ENCODE measurements at places on chromosomes 16 and 17.

- no peak for DNase-seq
Observed at GRCh38 chr17:78924481-78925151, 571 bp downstream of the TIMP2 start.

DNA sequence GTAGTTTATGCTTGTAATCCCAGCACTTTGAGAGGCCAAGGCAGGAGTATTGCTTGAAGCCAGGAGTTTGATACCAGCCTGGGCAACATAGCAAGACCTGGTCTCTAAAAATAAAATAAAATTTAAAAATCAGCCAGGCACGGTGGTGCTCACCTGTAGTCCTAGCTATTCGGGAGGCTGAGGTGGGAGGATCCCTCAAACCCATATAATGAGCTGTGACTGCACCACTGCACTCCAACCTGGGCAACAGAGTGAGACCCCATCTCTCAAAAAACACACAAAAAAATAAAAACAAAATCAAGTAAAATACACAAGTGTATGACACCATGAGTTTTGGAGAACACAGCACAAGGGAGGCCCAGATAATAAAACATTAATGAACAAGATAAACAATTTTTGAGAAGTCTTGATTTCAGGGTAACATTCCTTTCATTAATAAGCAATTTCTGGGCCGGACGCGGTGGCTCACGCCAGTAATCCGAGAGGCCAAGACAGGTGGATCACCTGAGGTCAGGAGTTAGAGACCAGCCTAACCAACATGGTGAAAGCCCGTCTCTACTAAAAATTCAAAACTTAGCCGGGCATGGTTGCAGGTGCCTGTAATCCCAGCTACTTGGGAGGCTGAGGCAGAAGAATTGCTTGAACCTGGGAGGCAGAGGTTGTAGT lies 17.9 kb downstream of the PRPSAP1 start:
- no peak for DNase-seq

DNA sequence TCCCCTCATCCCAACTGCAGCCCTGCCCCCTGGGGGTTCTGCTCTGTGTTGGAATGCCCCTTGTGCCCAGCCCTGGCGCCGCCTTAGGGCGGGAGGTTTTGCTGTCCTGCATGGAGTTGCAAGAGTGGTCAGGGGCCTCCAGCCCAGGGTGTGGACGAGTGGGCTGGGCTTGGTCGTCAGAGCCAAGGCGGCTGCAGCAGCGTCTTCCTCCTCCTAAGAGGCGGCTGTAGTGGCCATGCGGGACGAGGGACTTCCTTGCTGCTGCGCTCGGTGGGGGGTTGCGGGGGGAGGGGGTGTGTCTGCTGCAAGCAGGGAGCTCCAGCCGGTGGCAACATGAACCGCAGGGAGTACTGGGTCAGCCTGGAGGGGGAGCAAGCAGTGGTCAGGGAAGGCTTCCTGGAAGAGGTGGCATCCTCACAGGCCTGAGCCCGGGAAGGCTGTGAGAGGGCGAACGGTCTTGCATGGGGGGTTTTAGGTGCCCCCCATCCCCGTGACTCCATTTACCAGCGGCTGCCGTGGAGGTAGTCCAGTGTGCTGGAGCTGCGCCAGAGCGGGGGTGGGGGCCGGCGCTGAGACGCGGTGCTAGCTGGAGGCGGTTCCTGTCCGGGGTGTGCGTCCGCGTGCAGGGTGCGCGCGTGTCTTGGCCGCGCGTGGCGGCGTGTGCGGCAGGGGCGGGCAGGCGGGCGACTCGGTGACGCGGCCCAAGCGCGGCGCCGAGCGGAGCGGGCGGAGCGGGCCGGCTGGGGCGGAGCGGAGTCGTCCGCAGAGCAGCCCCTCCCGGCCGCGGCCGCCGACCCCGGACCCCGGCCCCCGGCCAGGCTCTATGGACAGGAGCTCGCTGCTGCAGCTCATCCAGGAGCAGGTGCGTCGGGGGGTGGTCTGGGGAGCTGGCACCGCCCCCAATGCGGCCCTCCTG lies at the start of gene RHBDL1:
TSS of gene RHBDL1 (plus strand) at position 704 of the 916 bp plus-strand sequence. CDS start at position 824, 120 bp downstream.
- DNase-seq: no peak

GRCh38 chr16:48081656-48082055 lies 74.1 kb downstream of the ABCC12 start:
- DNase-seq: no peak

DNA sequence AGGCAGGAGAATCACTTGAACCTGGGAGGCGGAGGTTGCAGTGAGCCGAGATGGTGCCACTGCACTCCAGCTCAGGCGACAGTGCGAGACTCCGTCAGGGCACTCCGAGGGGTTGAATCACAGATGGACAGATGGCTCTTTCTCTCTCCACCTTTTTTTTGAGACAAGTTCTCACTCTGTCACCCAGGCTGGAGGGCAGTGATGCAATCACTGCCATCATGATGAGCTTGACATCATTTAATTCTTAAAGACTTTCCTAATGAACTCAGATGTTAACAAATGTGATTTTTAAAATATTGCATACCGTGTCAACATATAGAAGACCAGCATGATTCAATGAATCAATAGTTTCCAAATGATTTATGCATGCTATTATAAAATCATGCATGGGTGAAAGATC lies 3.5 kb downstream of the GDPD1 start:
- DNase-seq: no peak

GRCh38 chr17:39813631-39814030 lies 50.5 kb downstream of the IKZF3 start:
- DNase-seq: no peak

DNA sequence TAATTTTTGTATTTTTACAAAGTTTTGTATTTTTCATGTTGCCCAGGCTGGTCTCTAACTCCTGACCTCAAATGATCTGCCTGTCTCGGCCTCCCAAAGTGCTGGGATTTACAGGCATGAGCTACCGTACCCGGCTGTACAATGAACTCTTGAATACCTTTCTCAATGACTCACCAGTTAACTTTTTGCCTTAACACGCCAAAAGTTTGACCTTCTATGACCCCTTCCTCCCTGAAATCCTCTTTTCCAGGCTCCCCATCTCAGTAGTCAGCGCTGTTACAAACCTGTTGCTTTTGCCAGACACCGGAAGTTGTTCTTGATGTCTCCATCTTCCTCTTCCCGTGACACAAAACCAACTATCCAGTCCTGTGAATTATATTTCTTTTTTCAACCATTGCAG lies 158.1 kb upstream of the ASIC2 start:
- DNase-seq: no peak

DNA sequence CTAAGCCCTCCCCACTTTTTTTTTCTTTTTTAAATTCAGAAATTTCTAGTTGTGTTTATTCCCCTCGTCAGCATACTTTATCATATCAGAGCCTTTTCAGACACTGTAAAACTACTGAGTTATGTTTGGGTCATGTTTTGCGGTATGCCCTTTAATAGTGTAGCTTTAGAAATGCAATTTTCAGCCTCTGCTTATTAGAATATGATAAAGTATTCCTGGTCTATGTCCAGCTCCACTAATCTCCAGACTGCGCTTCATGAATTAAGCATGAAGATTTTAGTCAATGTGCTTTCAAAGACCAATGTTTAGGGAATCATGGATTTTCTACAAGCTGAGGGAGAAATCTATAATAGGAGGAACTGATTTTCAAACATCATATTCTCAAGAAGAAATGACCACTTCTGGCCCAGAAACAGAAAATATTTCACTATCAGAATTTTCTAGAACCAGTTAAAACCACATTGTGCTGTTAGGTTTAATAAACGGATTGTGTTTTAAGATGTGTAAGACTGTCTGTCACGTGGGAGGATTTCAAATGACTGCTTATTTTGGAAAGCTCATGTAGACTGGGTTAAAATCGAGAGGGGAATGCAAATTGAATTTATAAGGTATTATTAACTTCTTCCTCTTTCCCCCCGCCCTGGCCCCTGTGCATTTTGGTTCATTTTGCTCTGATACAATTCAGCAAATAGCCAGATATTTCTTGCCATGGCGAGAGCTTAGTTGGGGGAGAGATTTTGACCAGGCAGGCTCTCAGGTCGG lies 498.5 kb downstream of the WWOX start:
- DNase-seq: no peak

GRCh38 chr17:11950771-11951519 lies 46.3 kb downstream of the ZNF18 start:
- no peak for DNase-seq

DNA sequence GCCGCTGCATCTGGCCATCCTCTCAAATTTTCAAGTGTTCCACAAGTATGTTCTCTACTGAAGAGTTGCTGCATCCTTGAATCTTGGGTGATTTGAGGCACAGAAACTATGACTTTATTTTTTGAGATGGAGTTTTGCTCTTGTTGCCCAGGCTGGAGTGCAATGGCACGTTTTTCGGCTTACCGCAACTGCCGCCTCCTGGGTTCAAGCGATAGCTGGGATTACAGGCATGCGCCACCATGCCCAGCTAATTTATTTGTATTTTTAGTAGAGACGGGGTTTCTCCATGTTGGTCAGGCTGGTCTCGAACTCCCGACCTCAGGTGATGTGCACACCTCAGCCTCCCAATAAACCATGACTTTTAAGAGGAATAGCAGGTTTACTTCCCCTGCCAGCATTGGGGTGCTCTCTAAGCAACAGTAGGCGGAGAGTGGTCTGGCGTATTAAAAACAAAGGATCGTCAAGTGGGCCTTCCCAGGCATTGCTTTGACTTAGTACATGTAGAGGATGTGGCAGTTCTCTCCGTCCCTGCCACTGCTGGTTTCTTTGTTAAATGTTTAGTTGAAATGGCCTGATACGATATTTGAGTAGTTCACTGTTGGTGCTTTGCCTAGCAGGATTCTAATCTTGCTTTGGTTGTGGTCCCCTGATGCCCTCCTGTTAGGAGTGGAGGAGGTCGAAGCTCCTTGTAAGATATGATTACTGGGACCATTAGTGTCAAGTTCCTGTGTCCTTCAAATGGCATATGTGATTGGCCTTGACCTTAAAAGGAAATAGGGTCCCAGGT lies 9.5 kb downstream of the PYCARD start:
- no peak for DNase-seq

DNA sequence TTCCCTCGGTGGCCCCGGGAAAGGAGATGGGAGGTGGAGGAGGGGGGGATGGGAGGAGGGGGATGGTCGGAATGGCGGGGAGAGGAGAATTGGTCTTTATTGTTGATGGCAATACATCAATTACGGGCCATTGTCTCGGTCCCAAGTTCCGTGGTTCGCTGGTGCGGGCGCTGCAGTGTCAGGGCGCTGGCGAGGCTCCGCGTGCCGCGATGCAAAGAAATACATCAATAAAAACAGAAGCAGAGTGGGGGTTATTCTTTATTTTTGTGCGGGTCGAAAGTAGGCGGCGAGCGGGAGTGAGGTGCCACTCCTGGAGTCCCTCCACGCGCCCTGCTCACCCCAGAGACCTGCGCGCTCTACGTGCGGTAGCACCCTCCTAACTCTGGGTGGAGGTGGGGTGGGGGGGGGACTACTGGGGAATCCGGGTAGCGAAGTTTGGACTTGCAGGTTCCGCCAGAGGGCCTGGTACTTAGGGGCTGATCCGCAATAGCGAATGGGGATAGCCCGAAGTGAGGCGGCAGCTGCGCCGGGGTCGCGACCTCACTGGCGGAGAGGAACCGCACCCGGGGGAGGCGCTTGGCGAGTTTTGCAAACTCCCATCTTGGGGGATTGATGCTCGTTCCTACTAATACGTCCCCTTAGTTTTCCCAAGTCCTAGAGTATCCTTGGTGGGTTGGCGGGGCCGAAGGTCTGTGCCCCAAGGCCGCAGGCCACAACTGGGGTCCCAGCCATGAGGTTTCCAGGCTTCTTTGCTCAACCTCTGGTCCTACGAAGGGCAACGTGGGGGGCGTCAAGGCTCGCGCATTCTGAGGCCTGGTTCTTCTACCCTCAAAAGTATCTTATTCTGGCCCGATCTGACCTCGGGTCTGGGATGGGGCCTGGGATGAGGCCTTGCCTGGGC lies 3.5 kb upstream of the SALL1 start:
- DNase-seq: no peak

DNA sequence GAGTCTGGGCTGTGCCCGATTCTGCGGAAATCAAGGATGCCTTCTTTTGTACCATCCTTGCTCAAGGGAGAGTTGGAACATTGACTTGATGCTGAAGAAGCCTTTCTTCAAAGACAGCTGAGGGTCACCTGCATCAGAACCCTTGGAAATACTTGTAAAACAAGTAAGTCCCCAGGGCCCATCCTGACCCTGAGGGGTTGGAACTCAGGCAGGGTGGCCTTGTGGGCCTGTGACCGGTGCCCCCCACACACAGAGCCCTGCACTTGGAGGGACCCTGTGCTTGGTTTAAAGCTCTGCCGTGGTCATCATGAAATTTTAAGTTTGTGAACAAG lies 56.9 kb downstream of the WIPI1 start:
- DNase-seq: no peak

DNA sequence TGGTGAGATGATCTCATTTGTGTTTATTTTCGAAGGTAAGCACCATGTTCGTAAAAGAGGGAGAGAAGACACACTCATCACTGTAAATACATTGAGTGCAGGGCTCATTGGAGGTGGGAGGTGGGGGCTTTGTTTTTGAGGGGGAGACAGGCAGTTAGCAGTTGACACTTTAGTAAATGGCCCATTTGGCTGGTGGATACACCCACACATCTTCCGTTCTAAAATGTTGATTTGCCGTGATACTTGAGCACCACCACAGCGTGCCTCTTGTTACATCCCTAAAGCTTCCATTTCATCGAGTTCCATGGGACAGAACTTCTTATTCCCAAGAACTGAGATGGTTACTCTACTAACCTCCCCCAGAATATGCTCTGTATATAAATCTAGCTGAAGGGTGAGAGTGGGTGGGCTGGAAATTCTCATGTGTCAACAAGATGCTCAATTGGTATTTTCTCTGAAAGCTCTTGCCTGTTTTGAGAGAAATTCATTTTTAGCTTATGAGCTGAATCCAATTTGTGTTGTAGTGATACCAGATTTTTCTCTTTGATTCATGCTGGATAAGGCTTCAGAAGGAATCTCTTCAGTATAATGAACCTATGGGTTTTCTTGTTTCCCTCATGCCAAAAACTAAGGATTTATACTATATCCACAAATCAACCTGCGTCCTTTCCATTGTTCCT lies 314.3 kb downstream of the RBFOX1 start:
- DNase-seq: no peak

DNA sequence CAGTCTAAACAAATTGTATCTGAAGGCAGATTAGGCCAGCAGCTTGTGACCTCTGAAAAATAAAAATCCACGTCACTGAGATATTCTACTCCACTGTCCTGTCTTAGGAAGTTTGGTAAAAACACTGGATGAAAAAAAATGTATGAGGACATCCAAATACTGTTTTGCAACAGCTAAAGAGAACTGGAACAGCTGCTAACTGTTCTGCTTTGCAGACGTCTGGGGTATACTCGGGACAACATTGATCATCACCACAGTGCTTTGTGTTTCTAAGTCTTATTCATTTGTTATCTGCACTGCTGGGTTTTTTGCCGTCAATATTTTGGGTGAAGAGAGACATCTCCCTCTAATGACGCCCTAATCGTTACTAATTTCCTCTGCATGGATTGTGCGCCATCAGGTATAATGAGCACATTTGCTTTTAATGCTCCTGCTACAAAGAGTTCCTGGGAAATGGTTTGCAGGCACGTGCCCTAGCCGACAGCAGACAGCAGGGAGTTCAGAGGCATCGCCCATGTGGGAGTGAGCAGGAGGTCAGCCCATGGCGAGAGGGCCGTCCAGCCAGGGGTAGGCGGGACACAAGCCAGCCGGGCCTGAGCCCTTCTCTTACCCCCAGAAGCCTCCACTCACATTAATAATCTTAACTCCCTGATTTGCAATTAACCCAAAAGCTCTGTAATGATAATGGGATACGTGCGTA lies 87.0 kb downstream of the CBLN1 start:
- DNase-seq: no peak

GRCh38 chr16:57469917-57470470 lies 7.5 kb downstream of the POLR2C start:
- no peak for DNase-seq

GRCh38 chr16:73228649-73229048 lies 180.7 kb upstream of the ZFHX3 start:
- DNase-seq: no peak

Measured in NCI-H2171 (cell line).